ENCODE measurements at places on chromosomes 12 and 14.

DNA sequence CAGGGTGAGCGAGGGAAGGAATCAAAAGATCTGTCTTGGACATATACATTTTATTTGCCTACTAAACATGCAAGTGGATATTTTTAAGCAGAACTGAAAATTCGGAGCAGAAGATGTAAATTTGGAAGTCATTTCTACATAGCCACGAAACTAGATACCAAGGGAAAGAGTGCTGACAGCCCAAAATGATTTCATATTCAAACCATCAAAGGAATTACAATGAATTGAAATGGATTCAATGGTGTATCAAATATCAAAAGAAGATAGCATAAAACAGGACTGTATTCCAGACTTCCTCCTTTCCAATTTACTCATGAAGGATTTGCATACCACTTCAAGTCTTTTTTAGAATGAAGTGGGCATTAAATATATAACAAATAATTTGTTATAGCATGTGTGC is 313.5 kb upstream of the KITLG start:
- DNase-seq: no peak

GRCh38 chr14:29755311-29756018 is 172.2 kb downstream of the PRKD1 start:
- no peak for DNase-seq

DNA sequence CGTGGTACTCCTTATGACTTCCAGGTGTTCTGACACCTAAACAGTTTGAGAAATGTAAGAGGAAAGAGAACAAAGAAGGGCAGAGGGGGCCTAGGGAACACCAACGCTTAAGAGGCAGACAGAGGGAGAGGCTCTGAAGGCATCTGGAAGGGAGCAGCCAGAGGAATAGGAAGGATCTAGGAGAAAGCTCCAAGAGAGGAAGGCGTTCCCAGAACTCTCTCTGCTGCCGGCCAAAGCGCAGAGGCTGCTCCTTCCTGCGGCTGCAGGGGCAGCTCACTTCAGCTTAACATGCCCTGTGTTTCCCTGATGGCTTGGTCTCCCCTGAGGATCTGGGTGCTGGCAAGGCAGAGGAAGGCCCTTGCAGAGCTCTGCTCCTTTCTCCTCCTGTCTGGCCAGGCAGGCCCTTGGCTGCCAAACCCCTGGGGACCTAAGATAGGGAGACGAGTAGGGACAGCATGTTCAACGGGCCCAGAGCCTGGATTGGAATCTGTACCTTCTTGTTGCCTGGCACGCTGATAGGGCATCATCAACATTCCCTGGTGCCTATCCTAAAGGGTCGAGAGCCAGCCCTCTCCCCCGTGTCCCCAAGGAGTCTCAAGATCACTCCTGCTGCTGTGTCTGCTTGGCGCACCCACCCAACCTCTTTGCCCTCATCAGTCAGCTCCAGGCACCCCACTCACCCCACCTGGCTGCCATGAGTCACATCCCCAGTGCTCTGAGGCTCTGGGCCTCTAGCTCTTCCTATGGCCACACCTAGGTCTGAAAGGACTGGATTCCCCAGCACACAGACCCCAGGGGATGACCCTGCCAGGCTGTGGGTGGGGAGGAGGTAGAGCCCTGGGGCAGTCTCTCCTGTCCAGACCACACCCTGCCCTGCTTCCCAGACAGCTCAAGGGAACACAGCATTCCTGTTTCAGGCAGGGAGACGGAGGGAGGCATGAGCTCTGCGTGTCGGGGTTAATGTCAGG is 45.6 kb downstream of the LTBP2 start:
- no peak for DNase-seq

DNA sequence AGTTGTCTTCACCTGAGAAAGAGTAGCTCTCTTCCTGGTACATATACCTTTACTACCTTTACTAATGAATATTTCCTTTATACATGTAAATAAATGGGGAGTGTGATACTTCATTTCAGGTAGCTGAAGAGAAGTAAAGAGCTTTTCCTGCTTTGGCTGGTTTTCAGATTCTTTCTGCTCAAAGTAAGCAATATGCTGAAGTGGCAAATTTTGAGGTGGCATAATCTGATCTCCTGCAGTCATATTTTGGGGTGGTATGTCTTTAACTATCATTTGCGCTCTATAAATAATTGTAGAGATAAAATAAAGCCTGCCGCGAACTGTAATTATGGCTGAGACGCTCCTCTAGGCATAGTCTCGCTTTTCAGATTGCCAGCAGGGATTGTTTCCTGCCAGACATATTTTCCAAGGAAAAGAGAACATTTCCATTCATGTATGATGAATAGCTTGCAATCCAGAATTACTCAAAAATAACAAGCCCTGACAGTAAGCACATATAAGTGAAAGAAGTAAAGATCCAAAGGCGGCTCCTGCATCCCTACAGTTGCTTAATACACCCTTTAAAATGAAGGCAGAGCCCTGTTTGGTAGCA is 200.7 kb downstream of the C12orf50 start:
- DNase-seq: no peak

- DNase-seq: no peak
Measured at GRCh38 chr12:123713398-123713797, 1.2 kb downstream of the ATP6V0A2 start.

DNA sequence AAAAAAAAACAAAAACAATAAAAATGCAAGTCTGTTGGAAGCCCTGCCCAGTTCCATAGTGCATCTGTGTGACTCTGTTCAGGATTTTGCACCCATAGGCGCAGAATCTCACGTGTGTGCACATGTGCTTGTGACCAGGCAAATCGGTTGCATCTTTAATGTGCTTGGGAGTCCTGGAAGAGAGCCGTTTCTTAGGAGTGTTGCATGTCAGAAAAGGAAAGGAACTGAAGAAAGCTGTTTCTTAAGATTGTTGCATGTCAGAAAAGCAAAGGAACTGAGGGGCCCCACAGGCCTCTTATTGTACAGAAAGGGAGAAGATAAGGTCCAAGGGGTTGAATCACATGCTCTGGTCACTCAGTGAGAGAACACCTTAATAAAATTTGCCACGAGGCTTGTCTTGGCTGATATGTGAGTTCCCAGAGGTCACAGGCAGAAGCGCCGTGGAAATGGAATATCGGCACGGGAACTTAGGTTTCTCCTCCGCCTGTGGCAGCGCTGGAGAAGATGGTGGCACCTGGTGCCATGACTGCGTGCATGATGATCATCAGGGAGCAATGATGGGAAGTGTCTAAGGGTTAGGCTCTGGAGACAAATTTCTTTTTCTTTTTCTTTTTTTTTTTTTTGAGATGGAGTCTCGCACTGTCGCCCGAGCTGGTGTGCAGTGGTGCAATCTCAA is 90.0 kb downstream of the LRRC74A start:
- no peak for DNase-seq

DNA sequence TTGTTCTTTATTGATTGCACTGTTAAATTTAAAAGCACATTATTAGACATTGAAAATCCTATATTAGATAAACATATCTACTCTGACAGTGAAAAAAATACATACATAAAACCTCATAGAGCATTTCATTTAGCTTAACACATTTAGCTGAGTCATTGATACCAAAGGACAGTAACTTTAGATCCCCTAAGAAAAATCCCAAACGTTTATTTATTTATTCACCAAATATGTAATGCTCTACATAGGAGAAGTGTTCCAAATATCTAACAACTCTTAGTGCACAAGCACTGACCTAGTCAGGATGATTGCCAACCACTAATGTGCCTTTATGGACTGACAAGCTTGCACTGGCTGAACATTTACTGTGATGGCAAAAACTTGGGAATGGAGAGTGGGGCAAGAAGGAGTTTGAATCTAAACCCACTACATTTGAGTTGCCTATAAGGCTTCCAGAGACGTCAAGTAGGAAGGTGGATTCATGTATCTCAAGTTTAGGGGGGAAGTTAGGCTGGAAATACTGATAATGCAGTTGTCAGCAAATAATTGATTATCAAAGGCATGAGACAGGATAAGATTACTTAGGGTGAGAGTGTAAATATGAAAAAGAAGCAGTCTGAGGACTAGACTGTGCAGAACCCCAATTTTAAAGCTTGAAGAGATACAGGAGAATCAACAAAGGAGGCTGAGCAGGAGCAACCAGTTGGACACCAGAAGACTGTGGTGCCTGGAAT is 156.4 kb downstream of the PLCZ1 start:
- DNase-seq: no peak

DNA sequence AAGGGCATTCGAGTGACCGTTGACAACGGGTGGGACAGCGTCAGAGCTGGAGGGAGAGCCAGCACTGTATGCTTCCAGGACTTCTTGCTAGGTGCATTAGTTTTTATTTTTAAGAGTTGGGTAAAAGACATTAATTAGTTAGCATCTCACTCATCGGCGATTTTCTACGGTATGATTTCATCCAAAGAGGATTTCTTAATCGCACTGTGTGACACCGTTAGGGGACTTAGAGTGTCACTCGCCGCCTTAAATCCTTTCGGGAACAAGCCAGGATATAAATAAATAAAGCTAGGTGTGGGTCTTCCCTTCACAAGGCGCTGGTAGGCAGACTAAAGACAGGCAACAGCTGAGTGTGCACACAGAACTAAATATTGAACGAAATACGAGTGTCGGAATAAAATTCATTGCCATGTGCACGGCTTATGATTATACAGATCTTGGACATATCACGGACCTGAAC is 869 bp upstream of the NOVA1 start:
- no peak for DNase-seq

GRCh38 chr12:96177013-96177412 is 17.2 kb upstream of the ELK3 start:
- no peak for DNase-seq

- no peak for DNase-seq
Measured at GRCh38 chr12:73226593-73226992, 954.4 kb downstream of the TRHDE start.

GRCh38 chr12:31005256-31005943 is 68.3 kb upstream of the DDX11 start:
- no peak for DNase-seq

DNA sequence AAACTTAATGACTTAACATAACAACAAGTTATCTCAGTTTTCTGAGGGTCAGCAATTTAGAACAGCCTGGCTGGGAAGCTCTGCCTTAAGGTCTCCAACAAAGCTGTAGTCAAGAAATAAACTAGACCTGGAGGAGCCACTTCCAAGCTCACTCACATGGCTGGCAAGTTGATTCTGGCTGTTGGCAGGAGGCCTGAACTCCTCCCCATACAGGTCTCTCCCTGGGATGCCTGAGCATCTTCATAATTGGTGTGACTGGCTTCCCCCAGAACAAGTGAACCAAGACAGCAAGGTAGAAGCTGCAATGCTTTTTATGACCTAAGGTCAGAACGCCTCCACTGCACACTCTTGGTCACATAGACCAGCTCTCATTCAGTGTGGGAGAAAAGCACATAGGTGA is 128.3 kb downstream of the SAMD4A start:
- DNase-seq: no peak

DNA sequence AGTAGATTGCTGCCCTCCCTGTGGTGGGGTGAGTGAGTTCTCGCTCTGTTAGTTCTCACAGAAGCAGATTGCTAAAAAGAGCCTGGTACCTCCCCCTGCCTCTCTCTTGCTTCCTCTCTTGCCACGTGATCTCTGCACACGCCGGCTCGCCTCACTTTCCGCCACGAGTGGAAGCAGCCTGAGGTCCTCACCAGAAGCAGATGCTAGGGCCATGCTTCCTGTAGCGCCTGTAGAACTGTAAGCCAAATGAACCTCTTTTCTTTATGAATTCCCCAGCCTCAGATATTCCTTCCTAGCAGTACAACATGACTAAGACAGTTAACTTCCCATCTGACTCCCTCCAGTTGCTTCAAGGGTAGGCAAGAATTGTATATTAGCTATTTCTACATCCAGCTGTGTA is 76.2 kb downstream of the ETV6 start:
- DNase-seq: no peak

GRCh38 chr12:39368096-39368495 is 74.8 kb downstream of the KIF21A start:
- DNase-seq: no peak

- DNase-seq: no peak
Measured at GRCh38 chr14:57809808-57810207, 56.1 kb downstream of the SLC35F4 start.

DNA sequence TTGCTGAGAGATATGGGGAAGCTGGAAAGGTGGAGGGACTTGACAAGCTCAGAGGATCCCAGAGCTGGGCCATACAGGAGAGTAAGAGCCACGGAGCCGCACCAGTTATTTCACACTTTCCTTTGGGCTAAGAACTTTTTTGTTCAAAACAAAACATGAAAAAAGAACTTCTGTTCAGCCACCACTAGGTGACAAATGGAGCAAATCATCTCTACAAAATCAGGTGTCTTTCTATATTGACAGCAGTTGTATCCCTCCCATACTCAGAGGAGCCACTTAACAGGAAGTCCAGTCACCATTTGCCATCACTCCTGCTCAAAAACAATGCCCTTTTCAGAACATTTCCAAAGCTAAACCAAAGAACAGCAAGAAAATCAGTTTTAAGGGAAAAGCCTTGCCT is 70.3 kb upstream of the DBX2 start:
- DNase-seq: no peak
